ENCODE measurements at places on chromosomes 6 and 20.

DNA sequence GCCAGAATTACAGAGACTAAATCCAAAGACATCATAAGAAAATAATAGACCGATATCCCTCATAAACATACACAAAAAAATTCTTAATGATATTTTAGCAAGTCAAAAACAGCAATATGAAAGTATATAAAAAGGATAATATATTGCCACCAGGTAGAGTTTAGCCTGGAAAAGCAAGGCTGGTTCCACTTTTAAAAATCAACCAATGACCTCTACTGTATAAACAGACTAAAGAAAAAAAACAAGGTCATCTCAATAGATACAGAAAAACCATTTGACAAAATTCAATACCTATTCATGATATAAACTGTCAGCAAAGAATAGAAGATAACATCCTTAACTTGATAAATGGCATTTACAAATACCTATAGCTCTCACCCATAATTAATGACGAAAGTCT is 9.7 kb downstream of the SERINC1 start:
- DNase-seq: no peak

GRCh38 chr6:20699402-20699801 is 165.1 kb downstream of the CDKAL1 start:
- DNase-seq: no peak

DNA sequence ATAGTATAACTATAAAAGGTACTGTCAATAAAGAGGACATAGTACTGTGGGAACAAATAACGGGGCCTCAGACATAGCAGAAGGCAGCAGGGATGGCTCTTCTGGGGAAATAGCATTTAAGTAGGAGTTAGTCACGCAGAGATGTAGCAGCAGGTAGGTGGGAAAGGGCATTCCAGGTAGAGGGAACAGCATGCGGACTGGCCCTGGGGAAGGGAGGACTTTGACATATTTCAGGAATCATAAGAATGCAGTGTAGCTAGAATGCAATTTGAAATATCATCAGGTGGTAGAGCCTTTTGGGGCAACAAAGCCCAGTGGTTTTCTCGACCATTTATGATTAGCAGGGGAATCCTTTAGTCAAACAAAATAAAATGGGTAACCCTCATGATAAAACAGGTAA is 191.1 kb downstream of the SLC24A3 start:
- DNase-seq: no peak

DNA sequence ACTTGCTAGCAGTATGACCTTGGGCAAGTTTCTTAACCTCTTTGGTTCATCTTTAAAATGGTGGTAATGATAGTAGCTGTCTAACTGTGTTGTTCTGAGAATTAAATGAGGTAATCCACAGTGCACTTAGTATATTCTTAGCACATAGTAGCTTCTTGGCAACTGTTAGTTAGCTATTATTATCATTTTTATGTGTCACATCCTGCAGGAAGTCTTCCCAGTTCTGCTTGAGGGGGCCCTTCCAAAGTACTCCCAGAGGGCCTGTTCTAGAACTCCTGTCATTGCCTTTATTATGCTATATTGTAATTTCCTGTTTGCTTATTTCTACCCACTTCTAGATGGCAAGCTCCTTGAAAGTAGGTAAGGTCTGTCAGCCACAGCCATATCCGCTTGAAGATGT is 30.6 kb downstream of the ANKS1A start:
- no peak for DNase-seq

GRCh38 chr20:57062696-57063270 is 203.7 kb downstream of the BMP7 start:
- DNase-seq: no peak

Measured in gastrocnemius medialis (tissue), 4 donors.